ENCODE measurements at places on chromosomes 4 and X.

GRCh38 chr4:12140864-12141263, 712.2 kb upstream of the HS3ST1 start:
- no peak for DNase-seq

- no peak for DNase-seq
Observed at GRCh38 chr4:2219233-2219760, 22.6 kb downstream of the HAUS3 start.

DNA sequence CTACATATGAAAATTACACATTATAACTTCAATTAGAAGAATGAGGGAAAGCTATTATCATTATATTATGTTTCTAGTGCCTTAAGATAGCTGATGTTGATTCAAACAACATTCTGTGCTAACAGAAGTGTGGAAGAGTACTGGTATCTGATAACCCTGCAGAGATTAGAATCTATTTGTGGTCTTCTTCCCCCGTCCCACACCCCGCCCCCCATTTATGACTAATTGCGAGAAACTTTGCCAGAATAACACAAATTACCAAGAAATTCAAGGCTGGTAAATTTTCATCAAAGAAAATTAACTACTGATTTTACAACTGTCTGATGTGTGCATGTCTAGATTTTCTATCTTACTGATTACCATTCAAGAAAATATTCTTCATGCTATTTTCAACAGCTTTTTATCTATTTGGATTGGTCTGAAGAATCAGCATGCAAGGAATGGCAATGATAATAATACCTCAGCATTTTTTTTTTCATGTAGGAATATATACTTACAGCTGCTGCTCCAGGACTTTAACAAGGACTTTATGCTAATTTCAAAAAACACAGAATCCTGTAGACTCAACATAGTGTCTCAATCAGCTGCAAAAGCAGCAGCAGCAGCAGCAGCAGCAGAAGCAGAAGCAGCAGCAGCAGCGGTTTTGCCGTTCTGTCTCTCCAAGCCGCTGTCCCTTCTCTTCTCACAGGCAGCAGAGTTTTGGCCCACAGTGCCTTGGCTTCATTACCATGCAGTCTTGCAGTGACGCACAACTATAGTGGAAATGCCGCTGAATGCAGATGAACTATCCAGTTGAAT, 126.7 kb downstream of the FRYL start:
- DNase-seq, result peak; percentile 77

GRCh38 chrX:110759785-110760184, 35.8 kb downstream of the CHRDL1 start:
- DNase-seq, result no peak

GRCh38 chr4:181181331-181181730, 1061.9 kb upstream of the TENM3 start:
- DNase-seq, result no peak

Measured in CD4-positive, alpha-beta T cell treated with Interleukin-15 for 4 hours (primary cell).